Karpas-422 (cell line): ENCODE measurements at places on chromosomes 6 and 20.

GRCh38 chr6:15395087-15395486 lies 149.2 kb downstream of the JARID2 start:
- H3K27me3 ChIP-seq = no peaks in the 10 kb centered on the region
- no peak overlapping the region for H3K4me3 ChIP-seq
- H3K27ac ChIP-seq = no peak overlapping the region
- DNase-seq = no peak

DNA sequence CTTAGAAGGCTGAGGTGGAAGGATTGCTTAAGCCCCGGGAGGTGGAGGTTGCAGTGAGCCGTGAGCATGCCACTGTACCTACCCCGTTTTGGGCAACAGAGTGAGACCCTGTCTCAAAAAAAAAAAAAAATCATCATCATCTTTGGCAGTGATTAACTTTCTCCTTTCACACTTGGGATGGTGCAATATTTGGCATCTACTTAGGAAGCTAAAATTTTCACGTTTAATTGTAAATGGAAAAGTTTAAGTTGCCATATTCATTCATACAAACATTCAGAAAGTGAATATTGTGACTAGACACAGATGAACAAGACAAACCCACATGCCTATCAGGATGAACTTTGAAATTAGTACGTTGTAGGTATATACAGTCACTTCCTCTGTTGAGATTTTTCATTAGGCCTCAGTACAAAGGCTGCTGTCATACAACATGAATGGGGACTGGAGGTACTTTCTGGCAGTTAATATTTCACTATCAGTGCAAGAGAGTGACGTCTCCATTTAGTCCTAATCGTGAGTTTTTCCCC lies 10.3 kb downstream of the TOP1 start:
- H3K36me3 ChIP-seq = peaks cover 78% of the 10 kb centered on the region
- no peak for DNase-seq
- H3K27ac ChIP-seq = peak overlapping the region; percentile 56
- no peaks in the 10 kb centered on the region for H3K27me3 ChIP-seq

DNA sequence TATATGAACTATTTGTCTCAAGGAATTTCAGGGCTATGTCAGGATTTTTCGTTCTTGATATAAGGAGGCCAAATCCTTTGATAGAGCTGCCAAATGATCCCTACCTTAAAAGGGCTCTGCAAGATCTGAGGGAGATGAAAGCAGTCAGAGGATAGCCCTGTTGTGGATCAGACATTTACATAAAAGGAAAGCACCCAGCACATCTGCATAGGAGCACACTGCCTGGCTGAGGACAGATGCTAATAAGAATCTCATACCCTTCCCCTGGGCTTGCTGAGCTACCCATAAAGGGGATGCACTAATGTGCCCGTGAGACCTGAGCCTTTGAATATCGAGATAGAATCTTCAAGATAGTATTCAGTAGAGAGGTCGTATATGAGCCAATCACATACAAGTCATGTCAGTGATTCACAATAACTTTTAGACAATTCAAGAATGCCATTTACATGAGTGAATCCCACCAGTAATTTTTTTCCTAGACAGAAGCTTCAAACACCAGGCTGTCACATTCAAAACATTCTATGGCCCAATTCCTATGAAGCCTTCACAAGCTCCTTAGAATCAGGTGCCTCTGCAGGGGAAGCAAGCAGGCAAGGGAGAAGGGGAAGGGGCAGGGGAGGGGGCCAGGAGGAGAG lies 71.1 kb downstream of the STMND1 start:
- no peaks in the 10 kb centered on the region for H3K36me3 ChIP-seq
- H3K4me3 ChIP-seq = no peak overlapping the region
- no peaks in the 10 kb centered on the region for H3K27me3 ChIP-seq

DNA sequence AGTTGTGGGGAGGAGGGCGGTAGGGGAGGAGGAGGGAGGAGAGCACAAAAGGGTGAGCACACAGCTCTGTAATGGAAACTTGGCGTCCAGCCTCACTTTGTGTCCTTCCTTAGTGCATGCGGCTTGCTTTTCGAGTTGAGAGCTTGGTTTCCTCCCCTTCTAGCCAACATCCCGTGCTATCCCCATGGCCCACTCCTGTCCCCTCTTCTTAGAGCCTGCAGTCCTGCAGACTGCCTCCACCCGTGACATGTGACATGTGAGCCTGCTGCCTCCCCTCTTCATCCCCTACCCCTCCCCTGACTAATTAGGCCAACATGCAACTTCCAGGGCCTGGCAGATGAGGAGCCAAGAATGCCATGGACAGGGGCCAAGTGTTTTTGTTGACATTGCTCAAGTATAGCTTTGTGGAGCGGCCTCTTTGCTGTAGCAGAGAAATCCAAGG lies 63.2 kb downstream of the SLC24A3 start:
- no peaks in the 10 kb centered on the region for H3K4me1 ChIP-seq
- no peak for DNase-seq
- H3K27ac ChIP-seq = no peak overlapping the region
- H3K36me3 ChIP-seq = no peaks in the 10 kb centered on the region
- H3K4me3 ChIP-seq = no peak overlapping the region

- H3K4me1 ChIP-seq = peaks cover 2% of the 10 kb centered on the region; the same call in 1 of the 2 replicates
- H3K27ac ChIP-seq = no peak overlapping the region
- no peak for DNase-seq
- no peaks in the 10 kb centered on the region for H3K36me3 ChIP-seq
- H3K27me3 ChIP-seq = no peaks in the 10 kb centered on the region
- H3K4me3 ChIP-seq = no peak overlapping the region
Measured at GRCh38 chr6:134147034-134147533, 94.7 kb upstream of the SLC2A12 start.

- H3K27me3 ChIP-seq = no peaks in the 10 kb centered on the region
- no peak overlapping the region for H3K27ac ChIP-seq
- no peaks in the 10 kb centered on the region for H3K4me1 ChIP-seq
- no peaks in the 10 kb centered on the region for H3K36me3 ChIP-seq
- no peak overlapping the region for H3K4me3 ChIP-seq
- peak; percentile 90 for DNase-seq
Measured at GRCh38 chr20:59207742-59208357, 44.2 kb downstream of the ZNF831 start.

GRCh38 chr6:110532431-110532830 lies 56.0 kb upstream of the SLC22A16 start:
- no peaks in the 10 kb centered on the region for H3K27me3 ChIP-seq
- H3K4me3 ChIP-seq = no peak overlapping the region
- DNase-seq = no peak
- H3K36me3 ChIP-seq = no peaks in the 10 kb centered on the region
- H3K27ac ChIP-seq = no peak overlapping the region

DNA sequence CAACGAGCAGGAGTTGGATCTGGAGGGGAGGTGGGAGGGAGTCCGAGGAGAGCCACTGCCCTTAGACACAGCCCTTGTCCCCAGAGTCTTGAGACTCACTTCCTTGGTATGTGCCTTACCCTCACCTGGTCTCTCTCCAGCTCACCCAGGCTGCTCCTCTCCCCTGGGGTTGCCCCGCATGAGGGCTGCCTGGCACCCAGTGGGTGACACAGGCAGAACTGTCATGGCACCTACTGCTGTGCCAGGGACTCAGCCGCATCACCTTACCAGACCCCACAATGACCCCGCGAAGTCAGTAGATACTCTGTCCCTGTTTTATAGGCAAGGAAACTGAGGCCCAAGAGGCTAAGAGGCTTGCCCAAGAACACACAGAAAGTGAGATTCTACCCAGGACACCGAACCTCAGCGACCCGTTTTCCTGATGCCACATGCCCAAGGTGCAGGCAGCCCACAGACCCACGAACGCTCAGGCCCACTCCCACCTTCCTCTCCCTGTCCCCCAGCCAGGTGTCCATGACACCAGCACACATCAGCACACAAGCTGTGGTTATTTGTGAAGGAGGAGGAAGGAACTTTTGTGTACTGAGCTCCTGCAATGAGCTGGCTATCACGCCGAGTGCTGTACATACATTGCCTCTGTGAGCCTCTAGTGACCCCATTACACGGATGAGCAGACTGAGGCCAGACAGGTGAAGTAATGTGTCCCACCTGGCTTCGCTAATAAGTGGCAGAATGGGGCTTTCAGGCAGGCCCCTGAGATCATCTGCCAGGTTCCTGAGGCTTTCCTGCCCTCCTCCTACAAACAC lies 168.1 kb downstream of the GRM4 start:
- no peaks in the 10 kb centered on the region for H3K27me3 ChIP-seq
- no peak overlapping the region for H3K4me3 ChIP-seq
- no peak overlapping the region for H3K27ac ChIP-seq
- no peaks in the 10 kb centered on the region for H3K36me3 ChIP-seq

DNA sequence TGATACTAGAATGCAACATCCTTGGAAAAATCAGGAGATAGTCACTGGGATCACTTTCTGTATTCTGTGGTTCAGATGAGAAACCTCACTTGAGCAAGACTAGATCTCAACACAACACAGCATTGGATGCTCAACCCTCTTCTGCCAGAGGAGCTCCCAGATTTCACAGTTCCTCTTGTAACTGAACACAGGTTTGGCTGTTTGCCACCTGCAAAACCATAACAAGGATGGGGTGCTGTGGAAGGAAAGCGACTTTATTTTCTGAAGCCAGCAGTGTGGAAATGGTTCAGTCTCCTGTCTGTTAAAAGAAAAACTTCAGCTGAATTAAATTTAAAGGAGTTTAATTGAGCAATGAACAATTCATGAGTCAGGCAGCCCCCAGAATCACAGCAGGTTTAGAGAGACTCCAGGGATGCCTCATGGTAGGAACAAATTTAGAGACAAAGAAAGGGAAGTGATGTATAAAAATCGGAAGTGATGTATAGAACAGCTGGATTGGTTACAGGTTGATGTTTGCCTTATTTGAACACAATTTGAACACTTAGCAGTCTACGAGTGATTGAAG lies 149.9 kb upstream of the UST start:
- H3K4me3 ChIP-seq = no peak overlapping the region
- no peaks in the 10 kb centered on the region for H3K4me1 ChIP-seq
- no peak for DNase-seq
- H3K27ac ChIP-seq = no peak overlapping the region

DNA sequence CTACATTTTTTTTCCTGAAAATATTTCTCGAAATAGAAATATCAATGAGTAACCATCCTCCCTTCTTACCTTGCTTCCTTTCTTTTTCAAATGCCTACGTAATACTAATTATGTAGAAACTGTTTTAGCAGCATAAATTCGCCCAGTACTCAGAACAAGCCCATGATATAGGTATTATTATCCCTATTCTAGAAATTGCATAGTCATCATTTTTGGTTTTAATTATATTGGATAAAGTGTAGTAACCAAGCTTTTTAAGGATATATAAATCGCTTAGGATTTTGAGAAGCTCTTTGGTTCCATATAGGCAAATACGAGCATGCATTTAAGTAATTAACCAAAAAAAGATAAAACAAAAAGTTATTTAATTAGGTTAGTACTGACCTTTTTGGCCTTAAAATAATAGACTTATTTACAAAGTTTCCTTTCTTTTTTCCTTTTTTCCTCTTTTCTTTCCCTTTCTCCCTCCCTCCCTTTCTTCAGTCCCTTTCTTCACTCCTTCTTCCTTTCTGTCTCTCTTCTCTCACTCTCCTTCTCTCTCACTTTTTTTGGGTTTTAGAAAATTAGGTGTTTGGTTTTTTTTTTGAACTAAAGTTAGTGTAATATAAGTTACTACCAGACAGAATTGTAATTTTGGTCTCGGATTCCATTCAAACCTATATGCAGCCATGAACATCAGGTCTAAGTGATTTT lies 457.7 kb downstream of the RFPL4B start:
- H3K4me1 ChIP-seq = no peaks in the 10 kb centered on the region
- DNase-seq = no peak
- H3K27ac ChIP-seq = no peak overlapping the region
- no peaks in the 10 kb centered on the region for H3K36me3 ChIP-seq
- no peaks in the 10 kb centered on the region for H3K27me3 ChIP-seq

DNA sequence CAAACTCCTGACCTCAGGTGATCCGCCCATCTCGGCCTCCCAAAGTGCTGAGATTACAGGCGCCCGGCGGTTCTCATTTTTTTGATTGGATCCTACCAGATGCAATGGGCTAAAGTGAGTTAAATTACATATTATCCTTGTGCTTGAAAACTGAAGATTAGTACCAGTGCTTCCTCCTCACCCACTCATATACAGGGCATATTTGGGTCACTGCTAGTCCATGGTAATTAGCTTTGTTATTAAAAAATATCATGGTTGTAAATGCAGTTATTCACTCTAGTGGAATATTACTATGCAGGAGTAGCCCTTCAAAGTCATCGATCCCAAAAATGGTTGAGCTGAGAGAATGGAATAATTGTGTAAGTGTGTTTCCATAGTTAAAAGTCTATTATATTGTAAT lies 26.5 kb downstream of the ZNF292 start:
- no peak overlapping the region for H3K27ac ChIP-seq
- peaks cover 17% of the 10 kb centered on the region for H3K36me3 ChIP-seq
- no peak overlapping the region for H3K4me3 ChIP-seq
- no peaks in the 10 kb centered on the region for H3K27me3 ChIP-seq
- peaks cover 26% of the 10 kb centered on the region for H3K4me1 ChIP-seq

DNA sequence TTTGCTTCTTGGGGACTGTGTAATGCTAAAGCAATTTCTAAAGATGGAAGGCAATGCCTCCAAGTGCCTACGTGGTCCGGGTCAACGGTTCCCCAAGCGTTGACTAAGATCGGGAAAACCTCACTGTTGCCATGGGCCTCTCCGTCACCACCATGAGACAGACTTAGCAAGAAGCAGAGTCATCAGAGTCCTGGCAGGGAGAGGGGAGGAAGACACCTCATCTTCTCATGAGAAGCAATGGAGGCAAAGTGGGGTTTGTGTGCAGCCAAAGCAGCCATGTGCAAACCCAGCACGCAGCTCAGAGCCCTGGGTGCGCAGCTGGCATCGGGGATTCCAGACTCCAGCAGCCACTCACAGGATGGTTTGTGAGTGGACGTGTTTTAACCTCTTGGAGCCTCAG lies 111.4 kb downstream of the SYNDIG1 start:
- H3K4me1 ChIP-seq = peaks cover 33% of the 10 kb centered on the region
- no peak overlapping the region for H3K4me3 ChIP-seq
- no peak overlapping the region for H3K27ac ChIP-seq
- no peaks in the 10 kb centered on the region; the same call in 1 of the 2 replicates for H3K27me3 ChIP-seq
- no peaks in the 10 kb centered on the region for H3K36me3 ChIP-seq
- DNase-seq = no peak

GRCh38 chr20:11891077-11891775 lies 26.5 kb upstream of the BTBD3 start:
- no peaks in the 10 kb centered on the region for H3K36me3 ChIP-seq
- no peaks in the 10 kb centered on the region for H3K27me3 ChIP-seq
- H3K27ac ChIP-seq = no peak overlapping the region
